Caco-2 (cell line): ENCODE measurements at places on chromosomes 12 and 14. TPM values are rescaled to one million over a fixed set of nuclear protein-coding genes. Genes with fewer than 3 reads are reported as not detected.

DNA sequence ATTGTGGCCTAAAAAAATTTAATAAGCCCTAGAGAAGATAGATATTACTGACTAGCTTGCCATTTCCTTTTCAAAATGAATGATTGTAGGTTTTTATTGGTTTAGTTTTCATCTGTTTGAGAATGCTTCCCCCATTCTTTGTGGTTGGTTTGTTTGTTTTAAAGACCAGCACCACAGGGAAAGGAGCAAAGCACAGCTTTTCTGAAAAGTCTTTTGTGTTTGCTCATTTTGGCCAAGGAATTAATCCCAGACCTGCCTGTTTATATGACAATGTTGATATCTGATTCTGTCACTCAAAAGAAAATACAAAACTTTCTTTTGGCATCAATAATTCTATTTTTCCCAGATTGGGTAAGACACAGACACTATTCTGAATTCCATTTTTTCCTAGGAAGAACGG, 312.5 kb upstream of the FLRT2 start:
- DNase-seq, result no peak

GRCh38 chr14:99028041-99028440, 244.0 kb downstream of the BCL11B start:
- DNase-seq, result no peak

DNA sequence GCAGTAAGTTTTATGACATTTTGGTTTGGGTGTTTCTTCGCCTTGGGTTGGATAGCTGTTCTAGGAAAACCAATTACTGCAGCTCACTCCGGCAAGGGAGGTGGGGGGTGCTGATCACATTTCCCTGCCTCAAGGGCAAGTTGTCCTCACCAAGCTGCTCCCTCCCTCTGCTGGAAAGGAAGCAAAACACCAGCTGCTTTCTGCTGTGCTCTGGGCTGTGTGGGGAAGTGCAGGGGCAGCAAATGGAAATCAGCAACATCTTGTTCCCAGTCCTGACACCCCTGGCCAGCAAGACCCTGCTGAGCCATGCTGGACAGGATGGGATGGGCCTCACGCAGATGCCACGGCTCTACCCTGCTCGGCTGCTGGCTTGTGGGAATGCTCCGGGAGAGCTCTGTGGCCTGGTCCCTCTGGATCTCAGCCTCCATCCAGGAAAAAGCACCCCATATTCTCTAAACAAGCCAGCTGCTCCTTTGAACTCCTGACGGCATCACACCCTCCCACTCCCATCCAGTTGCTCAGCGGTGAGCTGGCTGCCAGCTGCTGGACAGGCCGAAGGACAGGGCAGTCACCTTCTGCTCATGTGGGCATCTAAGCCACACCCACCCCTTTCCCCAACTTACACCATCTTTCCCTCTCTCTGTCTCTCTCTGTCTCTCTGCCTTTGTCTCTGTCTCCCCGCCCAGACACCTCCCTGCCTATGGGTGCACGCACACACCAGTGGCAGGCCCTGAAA, 52.4 kb upstream of the EIF5 start:
- DNase-seq, result peak; percentile 17

- DNase-seq, result peak; percentile 71
These were observed 159.6 kb downstream of the KCNA5 start for GRCh38 chr12:5203274-5203673.

DNA sequence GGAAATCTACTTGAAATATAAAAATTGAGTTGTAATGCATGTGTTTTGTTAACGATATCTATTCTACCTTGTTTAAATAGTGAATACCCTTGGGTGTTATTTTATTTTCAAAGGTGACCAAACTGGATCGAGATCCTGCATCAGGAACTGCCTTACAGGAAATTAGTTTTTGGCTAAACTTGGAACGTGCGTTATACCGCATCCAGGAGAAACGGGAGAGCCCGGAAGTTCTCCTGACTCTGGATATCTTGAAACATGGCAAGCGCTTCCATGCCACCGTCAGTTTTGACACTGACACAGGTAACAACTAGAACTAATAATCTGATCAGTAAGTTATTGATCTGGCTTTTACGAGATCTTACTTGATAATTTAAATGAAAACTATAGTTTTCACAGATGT, 15.9 kb downstream of the DYNC1H1 start:
- no peak for DNase-seq

DNA sequence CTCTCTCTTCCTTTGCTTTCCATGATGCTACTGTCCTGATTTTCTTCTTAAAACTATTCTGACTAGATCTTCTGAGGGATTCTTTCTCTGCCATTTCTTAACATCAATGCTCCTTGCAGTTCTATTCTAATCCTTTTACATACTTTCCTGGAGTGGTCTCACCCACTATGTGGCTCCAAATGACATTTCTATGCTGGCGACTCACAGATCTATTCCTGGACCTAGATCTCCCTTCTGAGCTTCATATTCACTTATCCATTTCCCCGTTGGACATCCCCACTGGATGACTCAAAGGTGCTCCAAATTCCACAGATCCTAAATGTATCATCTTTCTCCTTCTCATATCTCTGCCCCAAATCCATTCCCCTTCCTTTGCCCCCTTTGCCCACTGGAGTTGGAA, 4.1 kb downstream of the TEP1 start:
- DNase-seq, result no peak

GRCh38 chr12:32400114-32400672, 835 bp downstream of the FGD4 start:
- DNase-seq, result peak; percentile 55

- no peak for DNase-seq
These were observed 40.5 kb upstream of the C14orf132 start for GRCh38 chr14:95998656-95999055.

GRCh38 chr12:1702713-1703112, 11.8 kb downstream of the ADIPOR2 start:
- DNase-seq, result no peak

DNA sequence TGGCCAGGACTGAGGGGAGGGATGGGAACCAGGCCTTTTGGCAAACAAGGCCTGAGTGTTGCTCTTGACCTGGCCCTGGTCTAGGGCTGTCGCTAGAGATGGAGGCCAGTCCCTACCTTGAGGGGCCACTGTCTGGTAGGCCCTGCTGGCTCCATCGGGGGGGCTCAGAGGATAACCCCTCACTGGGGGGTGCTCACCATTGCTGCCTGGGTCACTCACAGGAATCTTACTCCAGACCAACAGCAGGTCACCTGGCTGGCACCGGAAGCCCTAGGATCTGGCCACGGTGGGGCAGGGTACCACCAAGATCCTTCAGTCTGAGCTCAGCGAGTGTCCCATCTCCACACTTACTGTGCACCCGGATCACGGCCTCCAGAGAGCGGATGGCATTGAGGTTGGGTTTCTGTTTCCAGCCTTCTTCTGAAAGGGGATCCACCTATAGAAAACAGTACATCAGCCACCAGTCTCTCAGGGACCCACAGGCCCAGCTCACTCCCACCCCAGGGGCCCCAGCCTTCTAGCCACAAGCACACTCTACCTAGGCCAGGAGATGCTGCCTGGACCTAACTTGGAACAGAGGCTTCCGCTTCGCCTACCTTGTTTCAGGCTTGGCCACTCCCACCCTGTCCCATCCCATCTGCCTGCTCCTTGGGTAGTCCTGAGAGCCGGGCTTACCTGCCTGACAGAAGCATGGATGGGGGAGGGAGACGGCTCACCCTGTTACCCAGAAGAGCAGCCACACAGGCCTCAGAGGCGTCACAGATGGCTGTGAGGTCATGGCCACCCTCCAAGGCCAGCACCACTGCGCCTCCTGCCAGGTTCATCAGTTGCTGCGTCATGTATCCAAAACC, 12.2 kb downstream of the SLC48A1 start:
- DNase-seq, result no peak

- DNase-seq, result peak; percentile 75
These were observed 40.9 kb upstream of the CAPRIN2 start for GRCh38 chr12:30795410-30796312.

- DNase-seq, result no peak
These were observed 38.8 kb downstream of the CBX5 start for GRCh38 chr12:54240971-54241588.

- DNase-seq, result no peak
These were observed 98.5 kb downstream of the PHLDA1 start for GRCh38 chr12:75933101-75933500.

- DNase-seq, result no peak
These were observed 11.1 kb upstream of the PSEN1 start for GRCh38 chr14:73125169-73125588.

GRCh38 chr12:111870706-111871105, 28.7 kb downstream of the MAPKAPK5 start:
- DNase-seq, result no peak

DNA sequence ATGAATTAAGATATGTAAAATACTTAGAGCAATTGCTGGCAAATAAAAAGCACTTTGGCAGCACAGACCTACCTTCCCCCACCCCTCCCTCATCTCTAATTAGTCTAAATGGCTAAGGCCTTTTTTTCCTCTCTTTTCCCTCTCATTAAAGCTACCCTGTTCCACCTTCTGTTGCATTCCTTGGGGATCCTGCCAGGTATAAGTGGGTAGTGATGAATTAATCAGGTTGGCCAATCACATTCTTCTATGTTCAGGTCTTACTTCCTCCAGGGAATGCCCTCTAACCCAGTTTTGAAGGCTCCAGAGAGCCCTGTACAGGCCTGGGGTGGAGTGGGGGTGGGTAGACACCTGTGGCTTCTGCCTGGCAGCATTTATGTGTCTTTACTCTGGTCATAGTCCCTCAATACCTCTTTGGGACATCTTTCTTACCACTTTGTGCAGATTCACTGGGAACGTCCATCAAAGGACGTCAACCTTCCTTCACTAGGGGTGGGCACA, 28.4 kb downstream of the HSPB8 start:
- DNase-seq, result no peak

DNA sequence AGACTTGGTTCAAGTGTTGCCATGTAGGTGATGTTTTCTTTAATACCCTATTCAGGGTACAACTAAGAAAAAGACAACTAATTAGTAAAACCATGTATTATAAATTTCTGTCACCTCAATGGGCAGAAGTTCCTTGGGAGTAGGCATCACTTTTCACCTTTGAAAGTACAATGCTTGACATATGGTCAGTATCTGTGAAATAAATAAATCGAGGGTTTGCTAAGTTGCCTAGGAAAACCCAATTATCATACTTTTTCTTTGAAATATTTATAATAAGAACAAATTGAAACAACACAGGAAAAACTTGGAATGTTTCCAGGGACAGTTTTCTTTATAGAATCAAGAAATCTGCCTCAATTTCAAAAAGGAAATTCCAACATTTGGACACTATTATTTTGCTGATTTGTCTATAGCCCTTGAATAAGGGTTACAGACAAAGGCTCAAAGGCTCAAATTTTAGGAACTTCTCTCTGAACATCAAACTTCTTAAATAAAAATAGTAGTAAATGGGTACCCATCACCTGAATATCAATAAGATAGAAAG, 13.7 kb downstream of the FGD6 start:
- no peak for DNase-seq

DNA sequence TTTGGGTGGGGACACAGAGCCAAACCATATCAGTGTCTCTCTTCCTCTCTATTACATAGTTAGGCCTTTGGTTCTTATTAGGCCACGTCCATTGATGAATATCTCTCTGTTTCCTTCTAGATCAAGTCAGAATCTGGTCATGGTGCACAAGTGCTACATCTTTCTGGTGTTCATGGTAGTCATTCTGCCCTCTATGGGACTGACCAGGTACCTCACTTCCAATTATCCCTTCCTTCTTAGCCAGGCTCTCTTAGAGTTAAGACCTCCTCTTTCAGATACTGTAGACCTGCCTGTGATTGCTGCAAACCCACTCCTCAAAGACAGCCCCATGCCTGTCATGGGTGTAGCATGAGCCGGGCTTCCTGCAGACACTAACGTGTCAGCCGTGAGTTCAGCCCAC, 25.2 kb downstream of the NGB start:
- DNase-seq, result no peak

GRCh38 chr14:34522496-34522895, 17.0 kb downstream of the EAPP start:
- no peak for DNase-seq

GRCh38 chr14:35287431-35288013, 4.7 kb upstream of the PSMA6 start:
- no peak for DNase-seq

- no peak for DNase-seq
These were observed 63.3 kb downstream of the GTF2A1 start for GRCh38 chr14:81157431-81157830.

DNA sequence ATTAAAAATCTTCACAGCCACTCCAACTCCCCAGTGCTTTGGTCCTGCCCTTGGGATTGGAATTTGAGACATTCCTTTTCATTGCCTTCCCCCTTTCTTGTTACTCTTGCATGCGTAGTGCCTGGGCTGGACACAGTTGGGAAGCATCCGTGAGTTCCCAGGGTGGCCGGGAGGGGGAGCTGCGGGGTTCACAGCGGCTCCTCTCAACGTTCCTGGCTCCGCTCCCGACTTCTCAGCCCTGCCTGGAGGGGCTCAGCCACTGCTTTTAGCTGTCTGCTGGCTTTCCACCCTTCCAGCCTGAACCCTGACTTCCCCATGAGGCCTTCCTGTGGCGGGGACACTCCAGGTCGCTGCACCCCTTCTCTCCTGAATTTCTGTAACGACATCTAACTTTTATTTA, 3.2 kb downstream of the TEX52 start:
- peak; percentile 69 for DNase-seq

GRCh38 chr14:68865542-68865941, 72.7 kb upstream of the ZFP36L1 start:
- no peak for DNase-seq

DNA sequence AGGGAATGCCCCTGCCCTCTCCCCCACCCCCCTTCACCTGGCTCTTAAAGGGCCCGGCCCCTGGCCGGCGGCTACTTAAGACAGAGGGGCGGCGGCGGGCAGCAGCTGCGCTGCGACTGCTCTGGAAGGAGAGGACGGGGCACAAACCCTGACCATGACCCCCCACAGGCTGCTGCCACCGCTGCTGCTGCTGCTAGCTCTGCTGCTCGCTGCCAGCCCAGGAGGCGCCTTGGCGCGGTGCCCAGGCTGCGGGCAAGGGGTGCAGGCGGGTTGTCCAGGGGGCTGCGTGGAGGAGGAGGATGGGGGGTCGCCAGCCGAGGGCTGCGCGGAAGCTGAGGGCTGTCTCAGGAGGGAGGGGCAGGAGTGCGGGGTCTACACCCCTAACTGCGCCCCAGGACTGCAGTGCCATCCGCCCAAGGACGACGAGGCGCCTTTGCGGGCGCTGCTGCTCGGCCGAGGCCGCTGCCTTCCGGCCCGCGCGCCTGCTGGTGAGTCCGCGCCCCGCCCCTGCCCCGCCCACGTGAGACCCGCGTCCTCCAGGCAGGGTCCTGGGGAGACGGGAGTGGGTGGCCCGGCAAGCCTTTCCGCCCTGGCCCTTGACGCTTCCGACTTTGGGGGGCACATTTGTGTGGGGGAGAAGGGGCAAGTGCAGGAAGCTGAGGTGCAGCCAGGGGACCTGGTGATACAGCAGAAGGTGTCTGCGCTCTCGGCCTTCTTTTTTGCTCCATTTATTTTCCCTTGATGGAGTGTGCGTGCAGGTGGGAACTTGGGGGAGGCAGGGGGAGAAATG, at the start of gene IGFBP6:
TSS of gene IGFBP6 (plus strand) at position 104 of the 790 bp plus-strand sequence. CDS start at position 155, 51 bp downstream.
- peak; percentile 61 for DNase-seq

TAS2R20 gene
- 2.2 and 3.8 TPM in 2 replicates for total RNA-seq

C12orf60 gene
- 1.8 and 2.8 TPM in 2 replicates for total RNA-seq

BHLHE41 gene
- total RNA-seq, result 3.2 and 4.4 TPM in 2 replicates

KLHL28 gene
- total RNA-seq, result 3.6 and 4.7 TPM in 2 replicates

NOVA1 gene
- total RNA-seq, result not detected in 2 replicates

CCDC38 gene
- not detected in 2 replicates for total RNA-seq

SIX1 gene
- total RNA-seq, result 0.26 and 0.32 TPM in 2 replicates

PTMS gene
- total RNA-seq, result 264 and 285 TPM in 2 replicates

MAP1LC3B2 gene
- total RNA-seq, result 1.8 TPM in 1 of 2 replicates, not detected in the other

RNU4-1 gene
- total RNA-seq, result 3,380 and 3,645 TPM in 2 replicates

CLEC4C gene
- total RNA-seq, result not detected in 2 replicates

PKP2 gene
- total RNA-seq, result 249 and 275 TPM in 2 replicates

B4GALNT1 gene
- 4.2 and 5.7 TPM in 2 replicates for total RNA-seq

MYF6 gene
- total RNA-seq, result not detected in 2 replicates

SUPT16H gene
- 114 and 118 TPM in 2 replicates for total RNA-seq

NIN gene
- total RNA-seq, result 11.2 and 16.9 TPM in 2 replicates
